ENCODE measurements at places on chromosomes 3 and 15.

GRCh38 chr3:153979418-153980251 lies 141.6 kb upstream of the ARHGEF26 start:
- no peak for DNase-seq

DNA sequence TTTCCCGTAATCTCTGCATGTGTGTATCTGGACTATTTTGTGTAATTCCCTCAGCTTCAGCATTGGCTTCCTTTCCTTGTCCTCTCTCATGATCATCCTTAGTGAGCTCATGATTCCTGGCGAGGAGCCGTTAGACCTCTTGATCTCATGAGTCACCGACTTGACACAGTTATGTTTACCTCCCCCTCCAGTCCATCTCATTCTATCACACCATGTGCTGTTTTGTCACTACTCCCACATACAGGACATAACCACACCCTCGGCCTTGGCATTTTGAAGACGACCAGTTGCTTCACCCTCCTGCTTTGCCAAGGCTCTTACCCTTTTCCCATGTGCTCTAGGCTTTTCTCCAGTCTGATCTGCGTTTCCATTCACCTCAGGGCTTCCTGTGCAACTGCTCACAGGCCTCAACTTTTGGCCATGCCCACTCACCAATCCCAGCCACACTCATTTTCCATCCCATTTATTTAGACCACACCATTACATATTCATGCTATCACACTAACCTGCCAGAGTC lies 41.5 kb downstream of the CP start:
- DNase-seq = peak; percentile 98

- DNase-seq = no peak
These were observed 197.9 kb downstream of the TPRG1 start for GRCh38 chr3:189369636-189370035.

DNA sequence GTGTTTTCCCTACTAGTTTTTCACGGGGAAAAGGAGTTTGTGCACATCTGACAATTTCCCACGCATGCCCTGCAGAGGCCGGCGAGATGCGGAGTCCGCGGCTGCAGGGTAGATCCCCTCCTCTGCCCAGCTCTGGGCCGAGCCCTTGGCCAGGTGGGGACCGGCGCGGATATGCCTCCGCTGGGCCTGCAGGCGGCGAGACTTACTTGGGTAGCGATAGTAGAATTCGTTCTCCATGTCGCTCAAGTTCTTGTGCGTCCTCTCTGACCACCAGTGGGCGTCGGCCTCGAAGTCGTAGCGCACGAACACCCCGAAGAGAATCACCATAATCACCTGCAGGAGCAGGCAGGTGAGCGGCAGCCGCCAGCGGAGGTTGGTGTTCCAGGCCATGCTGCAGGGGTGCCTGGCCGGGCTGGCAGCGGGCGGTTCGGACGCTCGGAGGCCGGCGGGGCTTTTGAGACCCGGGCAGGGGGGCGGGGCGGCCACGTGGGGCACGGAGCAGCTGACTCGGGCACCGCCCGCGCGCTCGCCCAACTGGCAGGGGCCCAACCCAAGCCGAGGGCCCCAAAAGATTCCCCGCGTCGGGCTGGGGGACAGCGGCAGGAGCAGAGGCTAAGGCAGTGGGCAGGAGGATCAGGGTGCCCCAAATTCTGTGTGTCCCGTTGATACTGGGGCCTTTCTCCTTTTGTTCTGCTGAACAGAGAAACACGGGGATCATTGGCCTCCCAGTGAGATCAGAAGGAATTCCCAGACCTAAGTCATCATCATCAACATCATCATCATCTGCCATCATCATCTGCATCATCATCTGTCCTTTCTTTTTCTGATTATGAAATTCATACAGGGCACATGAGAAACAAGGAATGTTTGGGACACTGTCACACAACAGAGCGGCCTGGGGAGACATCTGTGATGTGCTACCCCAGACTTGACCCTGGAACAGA lies at the start of gene RHCG:
Gene RHCG (minus strand): TSS at position 429 of the 944 bp plus-strand sequence. CDS start 39 bp downstream, at position 390.
- DNase-seq = peak; percentile 12

Measured in fibroblast of upper back skin (primary cell).